ENCODE measurements at places on chromosomes 2 and 18. TPM values are rescaled to one million over a fixed set of nuclear protein-coding genes. Genes with fewer than 3 reads are reported as not detected.
A peak's percentile ranks its signal among the peaks of the same experiment; 100 is the strongest.

The CCDC85A gene
- 0.14 TPM for total RNA-seq

The POTEJ gene
- not detected for total RNA-seq

DNA sequence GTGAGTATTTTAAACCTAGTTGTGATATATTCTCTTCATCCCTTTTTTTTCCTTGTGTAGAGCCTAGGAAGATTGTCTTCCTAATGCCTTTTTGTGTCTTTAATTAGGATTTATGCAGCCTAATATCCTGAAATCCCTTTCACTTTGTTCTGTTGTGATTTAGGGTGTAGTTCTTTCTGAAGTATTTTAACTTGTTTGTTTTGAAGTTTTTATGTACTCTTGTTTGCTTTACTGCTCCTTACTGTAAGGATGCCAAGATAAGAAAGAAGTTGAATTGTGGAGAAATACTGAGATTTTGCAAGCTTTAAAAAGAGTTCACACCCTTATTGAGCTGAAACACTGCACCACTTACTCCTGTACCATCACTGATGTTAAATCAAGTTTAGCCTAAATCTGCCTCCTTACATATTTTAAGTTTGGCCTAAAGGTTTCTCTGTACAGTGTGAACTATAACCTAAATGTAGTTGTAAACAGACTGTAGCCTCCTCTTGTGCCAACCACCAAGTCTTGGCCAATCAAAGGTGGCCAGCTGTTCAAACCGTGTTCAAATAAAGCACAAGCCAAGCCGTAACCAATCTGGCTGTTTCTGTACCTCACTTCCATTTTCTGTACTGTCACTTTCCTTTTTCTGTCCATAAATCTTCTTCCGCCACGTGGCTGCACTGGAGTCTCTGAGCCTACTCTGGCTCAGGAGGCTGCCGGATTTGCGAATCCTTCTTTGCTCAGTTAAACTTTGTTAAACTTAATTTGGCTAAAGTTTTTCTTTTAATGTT lies 17.7 kb upstream of the ACOXL start:
- peak; percentile 25 for DNase-seq

The RNF103 gene
- 9.0 TPM for total RNA-seq

The PDE11A gene
- total RNA-seq, result 0.60 TPM

The ZSWIM2 gene
- not detected for total RNA-seq

GRCh38 chr2:238938401-238939055 lies 90.6 kb downstream of the TWIST2 start:
- no peak for DNase-seq

- DNase-seq, result no peak
These were observed 46.3 kb downstream of the COPS8 start for GRCh38 chr2:237131749-237132533.

GRCh38 chr2:170878066-170878465 lies 51.0 kb upstream of the GORASP2 start:
- no peak for DNase-seq
